Stimulated activated CD8-positive, alpha-beta memory T cell treated with anti-CD3 and anti-CD28 coated beads, Interleukin-15, amount 100 ng/mL, for 4 hours (primary cell): ENCODE measurements at places on chromosomes 1 and 21.

DNA sequence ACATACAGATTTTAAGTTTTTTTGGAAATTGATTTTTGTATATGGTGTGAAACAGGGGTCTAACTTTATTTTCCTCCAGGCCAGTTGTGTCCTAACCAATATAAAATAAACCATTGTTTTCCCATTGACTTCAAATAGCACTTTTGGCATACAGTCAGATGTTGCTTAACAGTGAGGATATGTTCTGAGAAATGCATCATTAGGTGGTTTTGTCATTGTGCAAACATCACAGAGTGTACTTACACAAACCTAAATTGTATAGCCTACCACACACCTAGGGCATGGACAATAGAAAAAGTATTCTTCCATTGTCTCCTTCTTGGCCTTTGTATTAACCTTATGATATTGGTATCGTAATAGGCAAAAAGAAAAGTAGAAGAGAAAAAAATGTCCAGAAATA lies 37.4 kb upstream of the DISP1 start:
- DNase-seq, result no peak

DNA sequence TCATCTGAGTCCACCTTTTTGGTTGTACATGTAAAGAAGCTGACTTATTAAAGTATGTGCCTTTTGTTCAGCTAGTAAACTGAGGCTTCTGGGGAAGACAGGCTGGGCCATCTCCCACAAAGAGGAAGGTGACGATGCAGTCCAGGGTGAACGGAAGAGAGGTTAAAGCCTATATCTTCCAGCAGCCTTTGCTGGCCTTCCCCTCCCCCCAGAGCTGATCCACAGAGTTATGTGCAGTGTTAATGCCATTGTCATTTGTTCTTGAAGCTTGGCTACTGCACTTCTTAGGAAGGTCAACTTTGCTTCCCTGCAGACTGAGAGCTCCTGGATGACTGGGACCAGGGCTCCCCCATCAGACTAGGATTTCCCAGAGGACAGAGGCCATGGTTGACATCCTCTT lies 2.2 kb downstream of the SLC30A2 start:
- DNase-seq, result no peak

GRCh38 chr1:181206979-181207790 lies 118.7 kb downstream of the IER5 start:
- no peak for DNase-seq

DNA sequence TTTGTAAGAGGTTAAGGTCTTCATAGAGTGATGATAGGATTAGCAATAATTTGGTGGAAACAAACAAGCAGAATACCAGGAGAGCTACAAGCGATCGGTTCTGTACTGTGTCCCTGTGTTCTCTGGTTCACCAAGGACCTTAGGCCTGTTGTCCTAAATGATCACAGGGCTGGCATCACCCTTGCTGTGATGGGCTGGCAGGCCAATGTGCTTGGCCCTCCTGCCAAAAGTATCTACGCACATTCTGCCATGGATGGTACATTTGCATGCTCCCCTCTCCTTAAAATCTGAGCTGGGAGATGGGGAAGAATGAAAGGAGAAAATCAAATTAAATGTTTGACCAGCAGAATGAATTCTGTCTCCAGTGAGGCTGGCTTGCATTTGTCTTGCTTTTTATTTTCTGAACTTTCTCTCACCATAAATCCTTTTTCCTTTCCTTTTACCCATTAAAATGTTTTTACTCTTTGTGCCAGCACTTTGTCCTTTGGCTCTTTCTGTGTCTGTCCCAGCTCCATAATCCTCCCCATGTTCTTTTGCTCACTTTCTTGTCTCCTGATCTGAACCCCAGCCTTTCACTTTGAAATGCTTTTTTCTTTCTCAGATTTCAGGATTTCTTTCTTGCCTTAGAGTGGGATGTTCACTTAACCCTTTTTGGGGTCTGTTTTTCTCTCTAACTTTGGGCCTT lies 51.7 kb downstream of the PBX1 start:
- DNase-seq, result no peak

DNA sequence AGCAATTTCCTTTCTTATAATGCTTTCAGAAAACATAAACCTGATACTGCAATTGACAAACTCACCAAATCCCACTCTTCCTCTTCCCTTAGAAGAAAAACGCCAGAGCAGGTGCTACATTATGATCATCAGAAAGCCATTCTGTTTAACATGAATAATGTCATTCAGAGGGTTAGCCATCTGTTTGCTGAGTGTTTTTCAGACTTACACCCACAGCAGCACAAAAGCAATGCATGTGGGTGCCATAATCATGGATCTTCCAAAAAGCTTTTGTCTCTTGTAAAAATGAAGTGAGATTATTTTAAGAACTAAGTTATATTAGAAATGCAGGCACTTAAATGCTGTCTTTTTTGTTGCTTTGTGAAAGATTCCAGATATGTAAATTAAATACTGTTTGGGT lies 204.6 kb upstream of the TMPRSS15 start:
- DNase-seq, result no peak

DNA sequence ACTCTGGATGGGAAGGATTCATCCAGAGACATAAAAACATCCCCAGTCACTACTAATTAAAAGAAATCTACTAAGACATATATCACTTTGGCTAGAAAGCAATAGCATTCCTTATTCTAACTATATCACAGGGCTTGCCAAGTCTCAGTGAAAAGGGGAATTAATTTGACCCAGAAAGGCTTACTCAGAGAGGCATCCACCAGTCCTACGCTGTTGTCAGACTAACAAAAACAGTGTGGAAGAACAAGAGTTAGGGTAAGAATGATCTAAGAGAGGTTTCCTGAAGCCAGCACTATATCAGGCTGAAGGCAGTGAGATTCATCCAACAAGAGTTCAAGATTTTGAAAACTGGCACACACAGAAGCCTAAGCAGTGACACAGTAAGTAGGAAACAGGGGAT lies 126.1 kb downstream of the GDAP2 start:
- DNase-seq, result no peak

GRCh38 chr1:159429074-159429861 lies 2.7 kb upstream of the OR10J4 start:
- no peak for DNase-seq

GRCh38 chr1:27137544-27138075 lies 17.3 kb downstream of the SLC9A1 start:
- DNase-seq, result no peak

- DNase-seq, result no peak
These were observed 24.1 kb downstream of the METTL13 start for GRCh38 chr1:171805395-171806115.

DNA sequence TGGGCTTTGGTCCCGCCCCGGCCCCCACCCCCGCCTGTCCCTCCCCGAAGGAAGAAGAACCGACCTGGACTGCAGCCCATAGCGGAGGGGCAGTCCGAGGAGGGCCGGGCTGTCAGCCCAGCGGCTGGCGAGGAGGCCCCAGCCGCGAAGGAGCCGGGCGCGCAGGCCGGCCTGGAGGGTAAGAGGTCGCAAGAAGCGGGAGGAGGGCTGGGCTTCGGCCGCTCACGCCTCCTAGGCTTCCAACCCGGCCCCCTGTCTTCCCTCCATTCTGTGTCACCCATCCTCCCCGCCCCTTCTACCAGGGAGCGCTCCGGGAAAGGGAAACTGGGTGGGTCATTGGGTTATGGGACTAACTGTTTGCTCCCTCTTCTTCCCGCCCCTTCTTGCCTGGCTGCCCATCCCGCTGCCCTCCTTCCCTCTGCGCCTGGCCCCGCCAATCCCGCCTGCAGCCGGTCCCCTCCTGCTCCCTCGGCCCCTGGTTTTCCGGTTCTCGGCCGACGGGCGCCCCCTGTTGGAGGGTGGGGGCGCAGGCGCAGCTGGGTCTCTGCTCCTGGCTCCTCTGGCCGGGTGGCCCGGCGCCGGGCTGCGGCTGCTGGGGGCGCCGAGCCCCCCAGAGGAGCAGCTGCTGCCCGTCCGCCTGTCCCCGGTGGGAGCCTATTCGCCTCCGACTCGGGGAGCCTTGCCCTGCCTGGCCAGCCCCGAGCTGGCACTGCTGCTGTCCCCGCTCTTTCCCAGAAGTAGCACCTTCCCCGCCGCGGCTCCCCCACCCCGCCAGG lies 2.4 kb downstream of the RUSC1 start:
- DNase-seq, result peak; percentile 51

- no peak for DNase-seq
These were observed 360.7 kb downstream of the TBX15 start for GRCh38 chr1:118627435-118627834.

- no peak for DNase-seq
These were observed 27.8 kb downstream of the ASAP3 start for GRCh38 chr1:23456226-23456625.

GRCh38 chr21:42863504-42863870 lies 15.9 kb downstream of the WDR4 start:
- no peak for DNase-seq

GRCh38 chr1:221989741-221990140 lies 247.9 kb upstream of the DUSP10 start:
- no peak for DNase-seq

GRCh38 chr21:35072960-35073359 lies 23.9 kb upstream of the RUNX1 start:
- no peak for DNase-seq

DNA sequence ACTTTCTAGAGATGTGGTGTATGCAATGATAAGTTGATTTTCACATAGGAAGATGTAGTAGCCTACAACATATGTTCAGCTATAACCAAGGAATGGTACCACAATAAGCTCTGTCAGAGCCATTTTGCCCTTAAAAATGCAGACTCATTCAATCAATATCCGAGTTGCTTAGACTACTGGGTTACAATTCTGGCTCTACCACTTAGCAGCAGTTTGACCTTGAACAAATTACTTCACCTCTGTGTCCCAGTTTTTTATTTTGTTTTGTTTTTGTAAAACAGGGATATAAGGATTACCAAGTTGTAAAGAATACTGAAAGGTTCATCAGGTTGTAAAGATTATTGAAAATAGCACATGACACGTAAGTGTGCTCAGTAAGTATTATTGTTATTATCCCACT lies 9.3 kb downstream of the EPS15 start:
- no peak for DNase-seq

DNA sequence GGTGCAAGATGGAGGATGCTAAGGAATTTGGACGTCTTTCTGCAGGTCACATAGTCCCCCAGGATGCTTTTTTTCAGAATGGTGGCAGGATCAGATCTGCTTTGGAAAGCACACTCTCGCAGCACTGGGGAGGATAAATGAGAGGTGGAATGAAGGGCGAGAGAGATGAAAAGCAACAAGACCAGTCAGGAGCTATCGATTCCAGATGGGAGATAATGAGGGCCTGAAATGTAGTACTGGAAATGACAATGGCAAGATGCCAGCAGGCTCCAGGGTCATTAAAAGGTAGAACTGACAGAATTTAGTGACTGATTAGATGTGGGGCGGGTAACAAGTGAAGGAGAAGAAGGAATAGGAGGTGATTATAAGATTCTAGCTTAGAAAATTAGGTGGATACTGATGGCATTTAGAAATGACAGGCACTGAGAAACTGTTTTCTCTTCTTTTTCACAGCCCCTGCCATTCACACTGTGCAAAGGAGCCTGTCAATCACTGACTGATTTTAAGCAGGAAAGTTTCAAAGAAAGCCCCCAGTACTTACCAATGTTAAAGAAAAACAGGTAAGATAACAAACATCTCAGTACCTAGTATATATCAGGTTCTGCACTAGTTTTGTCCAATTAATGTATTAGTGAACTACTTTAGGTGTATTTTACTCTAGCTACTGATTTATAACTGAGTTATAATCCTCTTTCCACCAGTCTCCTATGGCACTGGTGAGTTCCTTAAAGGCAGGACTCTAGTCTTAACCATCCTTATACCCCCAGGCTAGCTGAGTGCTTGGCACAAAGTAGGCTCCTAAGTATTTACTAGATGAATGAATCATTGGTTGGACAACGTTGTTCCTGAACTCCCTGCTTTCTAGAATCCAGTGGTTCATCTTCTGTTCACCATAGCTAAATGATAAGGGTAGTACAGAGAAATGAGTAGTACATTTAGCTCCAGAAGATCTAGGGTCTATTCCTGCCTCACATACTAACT lies 9.2 kb downstream of the PIGM start:
- DNase-seq, result no peak

DNA sequence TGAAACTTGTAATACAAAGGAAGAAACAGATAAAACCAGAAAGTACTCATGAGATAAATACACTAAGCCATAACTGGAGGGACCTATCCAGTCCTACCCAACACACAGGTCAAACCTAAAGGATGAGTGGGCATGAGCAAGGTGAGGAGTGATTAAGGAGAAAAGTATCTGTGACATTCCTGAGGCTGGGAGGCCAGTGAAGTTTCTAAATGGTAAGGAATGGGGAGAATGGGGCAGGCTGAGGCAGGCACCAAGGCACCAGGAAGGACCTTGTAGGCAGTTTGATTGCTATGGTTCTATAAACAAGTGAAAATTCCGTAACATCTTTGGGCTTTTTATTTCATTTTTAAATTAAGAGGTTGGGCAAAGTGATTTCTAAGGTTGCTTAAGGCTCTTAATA lies 10.4 kb downstream of the DDX59 start:
- DNase-seq, result no peak

GRCh38 chr21:27804515-27804914 lies 837.6 kb upstream of the ADAMTS5 start:
- no peak for DNase-seq

- no peak for DNase-seq
These were observed at the start of gene EPHA8 for GRCh38 chr1:22562584-22563583. Gene EPHA8 (plus strand): TSS chr1:22563489. CDS start chr1:22563636, 147 bp downstream.

DNA sequence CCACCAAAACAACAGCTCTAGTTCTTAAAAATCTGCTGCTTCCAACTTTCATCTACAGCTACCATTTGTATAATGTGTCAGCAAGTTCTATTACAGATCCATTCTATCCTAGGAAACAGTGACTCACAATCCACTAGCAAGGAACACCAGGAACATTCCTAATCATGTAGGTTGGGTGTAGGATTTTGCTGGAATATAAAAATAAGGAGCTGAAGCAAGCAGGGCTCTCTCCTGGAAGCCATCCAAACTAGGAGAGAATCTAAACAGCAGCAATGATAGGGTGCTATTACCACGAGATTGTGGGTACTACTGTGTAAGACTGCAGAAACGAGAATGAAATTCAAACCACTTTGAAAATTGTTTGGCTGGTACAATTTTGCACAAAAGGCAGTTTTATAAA lies 135.0 kb downstream of the PTPN14 start:
- DNase-seq, result no peak

- no peak for DNase-seq
These were observed 55.8 kb upstream of the CLDN14 start for GRCh38 chr21:36535618-36536241.

DNA sequence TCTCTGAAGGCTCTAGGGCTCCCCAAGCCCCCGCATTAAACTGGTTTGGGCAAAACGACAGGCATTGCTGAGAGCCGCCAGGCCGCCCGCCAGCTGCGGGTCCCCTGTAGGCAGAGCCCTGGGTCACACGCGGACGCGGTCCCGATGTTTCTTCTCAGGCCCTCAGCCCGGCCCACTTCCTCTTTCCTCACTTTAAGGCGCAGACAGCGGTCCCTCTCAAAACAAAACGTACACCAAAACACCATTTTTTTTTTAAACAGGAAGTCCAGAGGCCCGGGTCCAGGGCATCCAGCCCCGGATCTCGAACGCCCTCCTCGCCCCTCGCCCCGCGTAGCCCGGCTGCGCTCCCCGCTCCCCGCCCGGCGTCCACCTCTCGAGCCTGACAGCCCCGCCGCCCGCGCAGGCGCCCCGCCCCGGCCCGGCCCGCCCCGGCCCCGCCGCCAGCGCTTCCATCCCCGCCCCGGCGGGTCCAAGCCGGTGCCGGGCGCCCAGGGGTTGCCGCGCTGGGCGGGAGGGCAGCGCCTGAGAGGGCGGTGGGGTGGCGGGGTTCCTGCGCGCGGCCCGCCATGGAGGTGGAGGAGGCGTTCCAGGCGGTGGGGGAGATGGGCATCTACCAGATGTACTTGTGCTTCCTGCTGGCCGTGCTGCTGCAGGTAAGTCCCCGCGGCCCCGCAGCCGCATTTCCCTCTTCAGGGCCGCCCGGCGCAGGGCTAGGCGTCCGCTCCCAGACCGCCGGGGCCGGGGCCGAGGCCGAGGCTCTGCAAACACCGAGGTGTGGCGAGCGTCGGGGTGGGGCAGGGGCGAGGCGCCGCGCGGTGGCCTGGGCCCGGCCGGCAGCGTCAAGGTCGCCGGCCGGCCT lies at the start of gene SLC22A15:
SLC22A15 (plus strand) TSS at position 452 of the 859 bp plus-strand sequence; CDS start at position 567, 115 bp downstream.
- DNase-seq, result peak; percentile 15
